ENCODE measurements at places on chromosomes 1 and 21.

- no peak for DNase-seq
Observed at GRCh38 chr1:2216767-2217058, 11.4 kb upstream of the SKI start.

- no peak for DNase-seq
Observed at GRCh38 chr1:78226784-78227183, 181.0 kb downstream of the GIPC2 start.

GRCh38 chr1:93845538-93846205 is 33.3 kb downstream of the DNTTIP2 start:
- no peak for DNase-seq

DNA sequence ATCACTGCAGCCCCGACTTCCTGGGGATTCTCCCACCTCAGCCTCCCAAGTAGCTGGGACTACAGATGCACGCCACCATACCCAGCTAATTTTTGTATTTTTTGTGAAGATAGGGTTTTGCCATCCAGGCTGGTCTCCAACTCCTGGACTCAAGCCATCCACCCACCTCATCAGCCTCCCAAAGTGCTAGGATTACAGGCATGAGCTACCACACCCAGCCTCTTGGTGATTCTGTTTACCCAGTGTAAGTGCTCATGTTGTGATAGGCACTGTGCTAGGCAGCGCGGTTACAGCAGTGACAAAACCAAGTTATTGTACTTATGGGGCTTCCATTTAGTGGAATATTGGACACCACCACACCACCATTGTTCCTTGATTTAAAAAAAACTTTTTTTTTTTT is 9.7 kb upstream of the STX12 start:
- DNase-seq = no peak

DNA sequence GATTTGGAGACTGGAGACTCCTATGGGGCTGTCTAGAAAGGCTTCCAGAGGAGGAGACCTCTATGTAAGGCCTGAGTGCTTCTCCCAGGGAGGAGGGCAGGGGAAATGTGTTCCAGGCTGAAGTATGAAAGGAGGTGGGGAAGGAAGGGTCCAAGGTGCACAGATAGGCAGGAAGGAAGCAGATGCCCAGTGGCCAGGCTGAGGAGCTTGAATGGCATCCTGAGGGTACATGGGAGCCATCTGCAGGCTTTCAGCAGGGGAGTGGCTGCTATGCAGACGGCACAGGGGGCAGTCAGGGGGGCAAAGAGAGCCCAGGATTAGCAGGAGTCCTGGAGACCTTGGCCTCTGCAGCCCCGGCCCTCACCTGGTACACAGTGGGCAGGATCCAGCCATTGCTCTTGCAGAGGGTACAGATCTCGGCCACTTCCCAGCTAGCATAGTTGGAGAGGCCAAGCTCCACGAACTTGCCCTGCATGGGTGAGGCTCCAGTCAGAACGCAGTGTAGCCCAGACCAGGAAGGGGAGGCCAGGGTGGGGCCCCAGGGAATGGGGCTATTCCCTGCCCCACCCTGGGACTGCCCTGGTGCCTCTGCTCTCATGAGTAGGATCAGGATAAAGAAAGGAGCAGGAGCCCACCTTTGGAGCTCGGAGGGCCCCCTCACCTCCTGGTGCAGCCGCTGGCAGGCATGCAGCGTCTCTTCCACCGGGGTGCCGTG is 4.0 kb downstream of the AKR7A2 start:
- DNase-seq = no peak

DNA sequence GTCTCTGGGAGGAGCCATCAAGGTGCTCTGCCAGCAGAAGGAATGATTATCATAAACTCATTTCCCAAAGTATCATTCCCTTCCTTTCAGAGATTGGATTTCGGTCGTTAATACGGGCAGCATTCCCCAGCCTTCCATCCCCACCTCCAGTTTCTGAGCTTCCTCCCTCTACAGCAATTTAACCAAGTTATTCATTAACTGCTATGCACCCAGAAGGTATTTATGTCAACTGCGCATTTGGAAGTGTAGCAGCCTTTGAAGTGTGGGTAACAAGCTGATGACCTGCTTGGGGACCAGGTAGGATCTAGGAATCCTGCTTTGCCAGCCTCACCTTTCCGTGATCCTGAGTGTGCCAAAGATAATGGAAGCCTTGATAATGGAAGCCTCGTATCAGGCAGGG is 172.4 kb upstream of the IGSF21 start:
- DNase-seq = no peak

GRCh38 chr1:71565262-71565661 is 484.4 kb upstream of the ZRANB2 start:
- DNase-seq = peak; percentile 19

DNA sequence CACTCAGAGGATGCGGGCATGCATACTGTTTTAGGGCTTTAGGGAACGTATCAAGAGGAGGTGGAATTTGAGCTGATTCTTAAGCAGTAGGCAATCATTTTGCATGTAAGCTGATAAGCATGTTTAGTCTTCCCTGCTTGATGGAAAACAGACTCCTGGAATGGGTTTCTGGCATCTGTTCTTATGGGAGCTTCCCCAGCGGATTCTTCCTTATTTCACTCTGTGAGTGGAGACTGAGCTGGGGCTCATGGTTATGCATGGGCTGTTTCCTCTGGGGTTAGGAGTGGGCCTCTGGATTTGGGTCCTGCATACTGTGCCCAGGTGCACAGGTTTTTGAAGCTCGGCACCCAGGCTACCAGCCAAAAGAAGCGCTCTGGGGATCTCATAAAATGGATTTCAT is 93.4 kb downstream of the DIRAS3 start:
- DNase-seq = no peak

DNA sequence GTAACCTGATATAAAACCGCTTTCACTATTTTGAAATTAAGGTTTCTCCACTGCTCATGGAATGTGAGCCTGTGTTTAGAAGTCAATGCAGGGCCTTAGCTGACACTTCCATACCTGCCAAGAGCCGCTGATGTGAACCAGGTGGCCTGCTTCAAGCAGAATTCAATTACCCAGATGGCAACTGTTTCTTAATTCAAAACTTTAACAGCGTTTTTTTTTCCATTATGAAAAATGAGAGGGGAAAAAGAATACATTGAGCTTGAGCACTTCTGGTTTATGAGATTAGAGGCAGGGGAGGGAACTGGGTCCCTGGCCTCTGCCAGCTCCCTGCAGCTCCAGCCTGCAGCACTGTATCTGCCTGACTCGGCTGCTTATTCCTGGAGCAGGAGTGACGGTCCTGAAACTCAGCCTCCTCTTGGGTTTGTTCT is 7.7 kb upstream of the ATP1A1 start:
- no peak for DNase-seq

DNA sequence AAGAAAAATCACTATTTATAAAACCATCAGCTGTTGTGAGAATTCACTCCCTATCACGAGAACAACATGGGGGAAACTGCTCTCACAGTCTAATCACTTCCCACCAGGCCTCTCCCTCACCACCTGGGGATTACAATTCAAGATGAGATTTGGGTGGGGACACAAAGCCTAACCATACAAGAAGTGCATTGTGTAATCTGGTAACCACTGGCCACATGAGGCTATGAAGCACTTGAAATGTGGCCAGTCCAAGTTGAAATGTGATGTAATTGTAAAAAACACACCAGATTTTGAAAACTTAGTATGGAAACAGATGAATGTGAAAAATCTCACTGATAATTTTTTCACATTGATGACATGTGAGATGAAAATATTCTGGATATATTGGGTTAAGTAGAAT is 293.8 kb downstream of the TTLL7 start:
- DNase-seq = no peak

GRCh38 chr1:240515505-240515904 is 96.5 kb downstream of the GREM2 start:
- no peak for DNase-seq

DNA sequence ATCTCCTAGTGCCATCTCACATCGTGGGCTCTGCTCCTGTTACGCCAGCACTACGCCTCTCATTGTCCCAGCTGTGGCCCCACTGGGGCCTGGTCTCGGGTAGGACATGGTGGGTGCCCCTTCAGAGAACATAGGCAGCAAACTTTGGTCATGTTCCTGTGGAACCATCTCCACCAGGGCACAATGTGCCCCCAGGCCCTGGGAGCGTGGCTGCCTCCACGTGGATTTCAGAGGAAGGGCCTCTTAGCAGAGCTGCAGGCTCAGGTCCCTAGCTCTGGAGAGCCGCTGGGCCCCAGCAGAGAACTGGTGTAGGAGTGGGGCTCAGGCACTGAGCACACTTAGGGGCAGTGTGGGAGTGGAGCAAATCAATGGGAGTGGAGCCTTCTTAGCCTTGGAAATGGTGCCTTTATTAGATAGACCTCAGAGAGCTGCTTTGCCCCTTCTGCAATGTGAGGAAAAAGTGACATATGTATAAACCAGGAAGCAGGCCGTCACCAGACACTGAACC is 460.0 kb downstream of the NCAM2 start:
- no peak for DNase-seq

DNA sequence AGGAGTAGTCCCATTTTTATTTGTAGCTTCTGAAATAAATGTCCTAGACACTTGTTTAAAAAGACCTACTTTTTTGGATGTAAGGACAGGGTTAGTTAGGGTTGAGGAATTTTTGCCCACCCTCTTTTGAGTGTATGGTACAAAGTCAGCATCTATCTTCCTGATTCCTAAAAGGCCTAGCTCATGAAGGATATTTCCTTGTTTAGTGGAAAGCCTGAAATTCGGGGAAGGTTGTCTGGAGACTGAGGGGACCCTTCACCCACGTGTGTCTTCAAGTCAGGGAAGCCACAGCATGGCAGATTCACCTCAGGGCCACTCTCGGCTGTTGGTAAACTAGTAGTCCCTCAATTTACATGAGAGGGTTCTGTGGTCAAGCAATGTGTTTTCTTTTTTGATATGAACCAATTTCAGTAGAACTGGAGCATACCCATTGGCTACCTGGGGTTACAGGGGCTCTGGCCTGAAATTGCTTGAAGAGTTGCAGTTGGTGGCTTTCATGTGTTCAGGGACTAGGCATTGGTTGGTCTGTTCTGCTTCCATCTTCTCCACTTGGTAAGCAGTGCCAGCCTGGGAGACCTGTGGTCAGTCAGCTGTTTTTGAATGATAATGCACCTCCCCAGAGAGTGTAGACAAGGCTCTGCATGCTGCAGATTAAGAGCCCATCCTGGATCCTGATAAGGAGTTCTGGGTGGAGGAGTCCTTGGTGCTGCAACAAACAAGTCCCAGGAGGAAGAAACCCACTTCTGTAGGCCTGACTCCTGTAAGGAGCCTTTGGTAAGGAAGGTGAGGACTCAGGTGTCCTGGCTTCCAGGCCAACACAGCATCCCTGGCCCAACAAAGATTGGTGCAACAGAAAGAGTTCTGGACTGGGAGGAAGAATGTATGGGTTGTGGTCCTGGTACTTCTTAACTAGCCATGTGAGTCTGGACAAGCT is 6.3 kb downstream of the BTG2 start:
- no peak for DNase-seq
